ENCODE measurements at places on chromosomes 1 and 21. TPM values are rescaled to one million over a fixed set of nuclear protein-coding genes. Genes with fewer than 3 reads are reported as not detected.

- DNase-seq: no peak
- no peaks in the 10 kb centered on the region for H3K36me3 ChIP-seq
- H3K4me3 ChIP-seq: no peak overlapping the region
- peaks cover 13% of the 10 kb centered on the region for H3K4me1 ChIP-seq
These were observed 102.7 kb downstream of the RASAL2 start for GRCh38 chr1:178196631-178197030.

- no peak for DNase-seq
- no peak overlapping the region for H3K4me3 ChIP-seq
- no peak overlapping the region for H3K27ac ChIP-seq
These were observed 9.8 kb downstream of the CACYBP start for GRCh38 chr1:175009532-175009931.

- no peak overlapping the region for H3K27ac ChIP-seq
- H3K4me1 ChIP-seq: peaks cover 10% of the 10 kb centered on the region
- DNase-seq: no peak
- no peaks in the 10 kb centered on the region for H3K36me3 ChIP-seq
- H3K27me3 ChIP-seq: no peaks in the 10 kb centered on the region
These were observed 116.8 kb downstream of the KCNH1 start for GRCh38 chr1:211017075-211017718.

GRCh38 chr1:161792740-161793139, 26.6 kb downstream of the ATF6 start:
- H3K36me3 ChIP-seq: peaks cover 10% of the 10 kb centered on the region
- H3K4me3 ChIP-seq: no peak overlapping the region
- no peaks in the 10 kb centered on the region for H3K27me3 ChIP-seq
- H3K27ac ChIP-seq: peak overlapping the region; percentile 36

DNA sequence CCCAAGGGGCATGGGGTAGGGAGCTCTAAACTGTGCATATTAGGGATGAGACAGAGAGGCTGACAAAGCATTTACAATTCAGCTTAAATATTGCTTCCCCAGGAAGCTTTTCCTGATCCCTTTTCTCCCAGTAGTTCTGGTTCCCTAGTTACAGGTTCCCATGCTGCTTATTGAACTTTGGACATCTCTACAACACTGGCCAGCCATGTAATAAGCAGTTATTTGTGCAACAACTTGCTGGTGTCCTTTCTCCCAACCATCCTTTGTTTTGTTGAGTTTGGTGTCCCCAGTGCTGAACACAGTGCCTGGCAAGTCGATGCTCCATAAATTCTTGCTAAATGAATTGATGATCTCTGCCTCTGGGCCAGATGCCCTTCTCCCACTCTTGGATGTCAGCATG, 80.6 kb downstream of the PLXNA2 start:
- no peak overlapping the region for H3K27ac ChIP-seq
- H3K36me3 ChIP-seq: no peaks in the 10 kb centered on the region
- H3K4me3 ChIP-seq: no peak overlapping the region
- peaks cover 17% of the 10 kb centered on the region for H3K4me1 ChIP-seq

DNA sequence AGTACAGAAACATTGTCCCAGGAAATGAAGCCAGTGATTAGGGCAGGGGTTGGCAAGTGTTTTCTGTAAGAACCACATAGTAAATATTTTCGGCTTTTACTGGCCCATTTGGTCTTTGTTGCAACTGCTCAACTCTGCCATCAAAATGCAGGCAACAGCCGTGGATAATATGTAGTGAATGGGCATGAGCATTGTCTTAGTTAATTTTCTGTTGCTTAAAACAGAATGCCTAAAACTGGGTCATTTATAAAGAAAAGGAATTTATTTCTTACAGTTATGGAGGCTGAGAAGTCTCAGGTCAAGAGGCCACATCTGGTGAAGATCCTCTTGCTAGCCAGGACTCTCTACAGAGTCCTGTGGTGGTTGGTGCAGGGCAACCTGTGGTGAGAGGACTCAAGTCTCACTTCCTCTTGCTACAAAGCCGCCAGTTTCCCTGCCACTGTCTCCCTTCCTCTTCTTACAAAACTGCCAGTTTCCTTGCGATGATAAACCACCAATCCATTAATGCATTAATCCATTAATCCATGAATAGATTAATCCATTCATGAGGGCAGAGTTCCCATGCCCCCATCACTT, 166.4 kb downstream of the PSMG1 start:
- no peak overlapping the region for H3K27ac ChIP-seq
- no peaks in the 10 kb centered on the region for H3K36me3 ChIP-seq
- no peaks in the 10 kb centered on the region for H3K27me3 ChIP-seq
- H3K4me3 ChIP-seq: no peak overlapping the region

DNA sequence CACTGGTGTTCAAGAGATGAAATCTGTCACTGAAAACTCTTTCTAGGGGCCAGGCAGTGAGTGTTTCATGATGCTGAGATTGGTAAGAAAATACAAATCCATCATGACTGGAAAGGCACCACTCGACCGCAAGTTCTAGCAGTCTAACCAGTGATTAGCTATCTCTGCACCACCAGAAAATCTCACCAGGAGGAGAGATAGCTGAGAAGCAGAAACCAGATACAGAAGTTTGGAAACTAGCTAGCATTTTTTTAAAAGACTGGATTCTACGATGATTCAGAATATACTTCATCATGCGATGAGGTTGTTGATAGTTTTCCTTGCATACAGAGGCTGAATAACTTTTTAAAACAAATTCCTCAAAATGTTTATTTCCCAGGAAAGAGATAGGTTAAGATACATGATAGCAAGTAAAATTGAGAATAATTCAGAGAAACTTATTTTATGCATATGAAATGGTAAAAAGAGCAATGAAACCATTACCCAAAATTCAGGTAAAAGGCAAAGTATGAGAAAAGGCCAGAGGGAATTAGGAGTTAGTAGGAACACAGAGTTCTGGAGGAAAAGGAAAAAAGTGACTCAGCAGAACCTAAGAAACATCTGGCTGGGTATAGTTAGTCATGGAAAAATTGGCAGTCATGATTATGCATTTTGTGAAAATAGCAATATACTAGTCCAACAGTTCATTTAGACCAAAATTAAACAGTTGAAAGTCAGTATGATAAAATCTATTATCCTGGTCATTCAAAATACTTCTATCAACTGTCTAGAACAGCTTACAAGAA, 3.3 kb upstream of the F3 start:
- H3K27me3 ChIP-seq: peaks cover 14% of the 10 kb centered on the region
- DNase-seq: peak; percentile 88
- peak overlapping the region; percentile 66 for H3K27ac ChIP-seq
- no peak overlapping the region for H3K4me3 ChIP-seq

GRCh38 chr21:31255036-31255435, 89.0 kb downstream of the TIAM1 start:
- no peak overlapping the region for H3K4me3 ChIP-seq
- H3K27ac ChIP-seq: no peak overlapping the region
- H3K4me1 ChIP-seq: peaks cover 6% of the 10 kb centered on the region

GRCh38 chr1:5954964-5955363, 37.3 kb downstream of the NPHP4 start:
- peaks cover 14% of the 10 kb centered on the region for H3K36me3 ChIP-seq
- no peak overlapping the region for H3K27ac ChIP-seq
- DNase-seq: no peak
- H3K4me3 ChIP-seq: no peak overlapping the region

DNA sequence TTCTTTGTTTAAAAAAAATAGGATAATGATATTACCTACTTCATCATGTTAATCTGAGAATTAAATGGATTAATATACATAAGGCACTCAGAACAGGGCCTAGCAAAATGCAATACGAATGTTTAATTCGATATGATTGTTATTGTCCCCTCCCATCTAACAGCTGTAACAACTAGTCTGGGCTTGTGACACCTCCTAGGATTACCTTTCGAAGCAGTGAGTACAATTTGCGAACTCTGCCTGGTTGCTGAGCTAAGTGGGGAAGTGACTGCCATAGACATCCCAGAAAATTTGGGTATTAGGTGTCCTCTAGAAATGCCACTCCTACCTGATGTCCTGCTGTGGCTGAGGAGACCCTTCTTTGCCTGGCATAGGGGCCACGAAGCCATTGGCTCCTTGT, 3.0 kb downstream of the RASSF5 start:
- no peak overlapping the region for H3K27ac ChIP-seq
- H3K4me3 ChIP-seq: no peak overlapping the region
- H3K27me3 ChIP-seq: peaks cover 26% of the 10 kb centered on the region

GRCh38 chr1:27935721-27936120, 921 bp downstream of the SMPDL3B start:
- no peaks in the 10 kb centered on the region for H3K36me3 ChIP-seq
- no peak for DNase-seq
- H3K27me3 ChIP-seq: peaks cover 17% of the 10 kb centered on the region

GRCh38 chr1:203281851-203282661, 23.3 kb upstream of the BTG2 start:
- H3K27ac ChIP-seq: no peak overlapping the region
- H3K36me3 ChIP-seq: no peaks in the 10 kb centered on the region
- no peak overlapping the region for H3K4me3 ChIP-seq
- DNase-seq: no peak
- peaks cover 12% of the 10 kb centered on the region for H3K4me1 ChIP-seq
- H3K27me3 ChIP-seq: peaks cover 29% of the 10 kb centered on the region

DNA sequence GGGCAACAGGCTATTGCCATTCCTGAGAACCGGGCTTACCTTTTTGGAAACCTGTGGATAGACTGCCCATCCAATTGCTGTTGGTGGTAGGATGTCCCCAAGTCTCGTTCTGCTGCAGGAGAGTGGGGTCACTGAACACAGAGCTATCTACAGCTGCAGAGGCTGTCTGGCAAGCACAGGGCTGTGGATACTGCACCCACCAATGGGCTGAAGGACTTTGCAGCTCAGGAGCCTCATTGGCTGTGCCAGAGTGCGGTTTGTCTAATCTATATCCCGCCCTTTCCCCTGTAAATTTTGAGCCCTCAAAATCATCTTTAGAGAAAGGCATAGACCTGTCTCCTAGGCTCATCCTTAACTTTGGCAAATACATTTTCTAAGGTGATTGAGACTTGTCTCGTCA, 15.3 kb downstream of the RNF187 start:
- no peaks in the 10 kb centered on the region for H3K27me3 ChIP-seq
- H3K4me3 ChIP-seq: no peak overlapping the region
- H3K36me3 ChIP-seq: no peaks in the 10 kb centered on the region
- no peak overlapping the region for H3K27ac ChIP-seq

DNA sequence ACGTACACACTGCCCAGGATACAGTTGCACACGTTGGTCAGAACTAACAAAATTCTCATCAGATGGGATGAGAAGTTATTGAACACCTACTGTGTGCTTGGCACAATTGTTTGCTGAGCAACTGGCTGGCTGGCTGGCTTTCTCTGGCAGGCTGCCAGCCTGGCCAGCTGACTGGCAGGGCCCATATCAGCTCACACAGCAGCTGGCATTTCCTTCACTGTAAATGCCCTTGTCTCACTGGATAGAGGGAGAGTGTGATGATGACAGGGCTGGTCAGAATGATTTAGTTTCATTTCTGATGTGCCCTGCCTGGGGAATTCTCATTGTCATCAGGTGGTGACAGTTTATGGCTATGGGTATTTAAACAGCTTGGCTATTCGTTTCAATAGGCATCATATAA, 15.8 kb downstream of the CAMK2N1 start:
- H3K4me1 ChIP-seq: no peaks in the 10 kb centered on the region
- no peak overlapping the region for H3K27ac ChIP-seq
- peaks cover 16% of the 10 kb centered on the region for H3K27me3 ChIP-seq
- H3K36me3 ChIP-seq: no peaks in the 10 kb centered on the region

DNA sequence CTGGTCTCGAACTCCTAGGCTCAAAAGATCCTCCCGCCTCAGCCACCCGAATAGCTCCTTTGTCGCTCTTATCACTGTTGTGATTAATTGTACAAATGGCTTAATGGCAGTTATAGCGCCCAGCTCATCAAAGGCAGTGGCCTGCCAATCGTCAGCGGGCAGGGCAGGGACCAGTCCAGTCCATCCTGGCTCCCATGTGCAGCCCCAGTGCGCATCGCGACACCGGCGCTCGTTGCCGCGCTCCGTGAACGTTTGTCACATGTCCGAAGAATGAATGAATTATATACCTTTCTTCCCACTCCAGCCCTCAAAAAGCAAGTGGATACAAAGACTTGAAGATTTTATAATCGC, 18.4 kb downstream of the MTX1 start:
- H3K4me1 ChIP-seq: peaks cover 42% of the 10 kb centered on the region
- H3K27me3 ChIP-seq: no peaks in the 10 kb centered on the region

GRCh38 chr1:150906813-150907212, 19.4 kb upstream of the SETDB1 start:
- no peaks in the 10 kb centered on the region for H3K27me3 ChIP-seq
- H3K4me3 ChIP-seq: no peak overlapping the region
- H3K36me3 ChIP-seq: no peaks in the 10 kb centered on the region
- DNase-seq: no peak

DNA sequence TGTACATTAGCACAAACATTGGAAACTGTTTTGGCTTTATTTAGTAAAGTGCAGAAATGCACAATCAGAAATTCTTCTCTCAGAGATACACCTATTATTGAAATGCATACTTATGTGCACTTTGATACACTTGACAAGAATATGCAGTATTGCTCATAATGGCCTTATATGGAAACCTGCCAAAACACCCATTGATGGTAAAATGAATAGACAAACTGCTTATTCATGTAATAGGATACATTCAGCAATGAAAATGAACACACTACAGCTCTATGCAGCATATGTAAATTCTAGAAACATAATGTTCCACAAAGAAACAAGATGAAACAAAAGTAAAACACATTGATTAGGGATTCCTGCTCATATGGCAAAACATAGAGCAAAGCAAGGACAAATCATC, 223.9 kb downstream of the S1PR1 start:
- H3K27ac ChIP-seq: no peak overlapping the region
- no peak overlapping the region for H3K4me3 ChIP-seq
- no peaks in the 10 kb centered on the region for H3K36me3 ChIP-seq
- no peaks in the 10 kb centered on the region for H3K4me1 ChIP-seq

- no peaks in the 10 kb centered on the region for H3K36me3 ChIP-seq
- no peaks in the 10 kb centered on the region for H3K4me1 ChIP-seq
- H3K27me3 ChIP-seq: peaks cover 3% of the 10 kb centered on the region
These were observed 56.1 kb upstream of the CAMK1G start for GRCh38 chr1:209527372-209527771.

Gene RNF186
- not detected for total RNA-seq

Gene SEMA4A
- 1.5 TPM for total RNA-seq

Gene KCNJ10
- not detected for total RNA-seq

Gene WNT4
- total RNA-seq: not detected

Gene MIS18A
- 3.8 TPM for total RNA-seq

Gene RAP1GAP
- 0.29 TPM for total RNA-seq

Gene BSND
- total RNA-seq: not detected

Gene C1orf185
- not detected for total RNA-seq

Gene RAD54L
- total RNA-seq: 0.59 TPM
